Glomerular endothelial cell (primary cell): ENCODE measurements at places on chromosomes 5 and 9.

- no peak for DNase-seq
Observed at GRCh38 chr9:127177231-127177630, 54.8 kb upstream of the ANGPTL2 start.

DNA sequence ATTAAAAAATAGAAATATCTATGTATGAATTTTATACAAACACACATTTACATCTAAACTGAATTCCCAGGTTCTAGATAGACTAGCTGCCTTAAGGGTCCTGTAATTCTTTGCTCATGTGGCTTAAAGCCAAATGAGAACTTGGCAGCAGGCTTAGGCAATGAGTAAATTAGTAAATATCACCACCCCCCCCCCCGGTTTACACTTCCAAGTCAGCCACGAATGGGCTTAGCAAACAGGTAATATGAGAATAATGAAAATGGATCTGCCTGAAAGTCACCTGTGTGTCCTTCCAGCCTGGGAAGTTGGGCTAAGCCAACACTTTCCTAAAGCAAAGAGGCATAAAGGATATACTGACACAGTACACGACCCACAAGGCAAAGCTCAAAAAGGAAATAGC is 108.6 kb downstream of the KLHL3 start:
- no peak for DNase-seq

DNA sequence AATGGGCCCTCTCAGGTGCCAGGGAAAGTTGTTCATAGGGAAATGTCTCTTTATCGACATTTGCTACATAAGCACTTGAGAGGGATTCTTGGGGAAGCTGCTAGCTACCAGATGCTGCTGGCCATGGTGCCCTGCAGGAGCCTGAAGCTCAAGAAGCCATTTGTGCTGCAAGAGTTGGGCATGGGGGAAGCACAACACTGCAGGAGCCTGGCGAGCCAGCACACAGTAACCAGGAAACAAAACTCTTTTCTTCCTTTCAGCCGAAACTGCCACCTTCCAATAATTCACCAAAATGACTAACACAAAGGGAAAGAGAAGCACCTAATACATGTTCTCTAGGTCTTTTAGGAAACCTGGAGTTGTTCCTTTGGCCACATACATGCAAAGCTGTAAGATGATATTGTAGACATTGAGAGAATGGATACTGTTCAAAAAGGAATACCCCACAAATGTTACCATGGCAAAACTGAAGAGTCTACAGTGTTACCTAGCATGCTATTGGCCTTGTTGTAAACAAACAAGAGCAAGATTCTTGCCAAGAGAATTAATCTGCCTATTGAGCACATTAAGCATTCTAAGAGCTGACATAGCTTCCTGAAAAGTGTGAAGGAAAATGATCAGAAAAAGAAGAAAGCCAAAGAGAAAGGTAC is 26.1 kb upstream of the LARP1 start:
- no peak for DNase-seq

GRCh38 chr5:95669985-95670384 is 12.8 kb downstream of the SPATA9 start:
- DNase-seq, result no peak
